ENCODE measurements at places on chromosomes 12 and 14. TPM values are rescaled to one million over a fixed set of nuclear protein-coding genes. Genes with fewer than 3 reads are reported as not detected.

- no peak for DNase-seq
These were observed 16.6 kb downstream of the ADGRD1 start for GRCh38 chr12:130970165-130970907.

DNA sequence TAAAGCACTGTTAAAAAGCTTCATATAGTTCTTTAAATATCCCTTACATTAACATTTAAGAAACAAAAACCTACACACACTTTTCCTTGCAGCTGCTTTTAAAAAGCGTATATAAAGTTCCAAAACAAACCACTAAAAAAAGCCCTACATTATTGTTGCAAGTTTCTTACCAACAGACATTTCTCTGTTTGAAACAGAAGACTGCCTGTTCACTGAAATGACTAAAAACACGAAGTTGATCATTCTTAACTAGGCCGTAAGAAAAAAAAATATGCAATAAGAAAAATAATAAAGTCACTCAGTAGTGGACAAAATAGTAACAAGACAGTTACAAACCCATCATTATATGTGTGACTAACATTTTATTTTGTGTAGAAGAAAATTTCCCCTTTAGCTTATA is 37.3 kb downstream of the KIF21A start:
- DNase-seq: no peak

SERPINA5 gene
- 0.61 TPM for total RNA-seq

CLEC7A gene
- 1.1 TPM for total RNA-seq
